Head of caudate nucleus (tissue), 42 donors: ENCODE measurements at places on chromosomes 4 and X.
A peak's percentile ranks its signal among the peaks of the same experiment; 100 is the strongest.

DNA sequence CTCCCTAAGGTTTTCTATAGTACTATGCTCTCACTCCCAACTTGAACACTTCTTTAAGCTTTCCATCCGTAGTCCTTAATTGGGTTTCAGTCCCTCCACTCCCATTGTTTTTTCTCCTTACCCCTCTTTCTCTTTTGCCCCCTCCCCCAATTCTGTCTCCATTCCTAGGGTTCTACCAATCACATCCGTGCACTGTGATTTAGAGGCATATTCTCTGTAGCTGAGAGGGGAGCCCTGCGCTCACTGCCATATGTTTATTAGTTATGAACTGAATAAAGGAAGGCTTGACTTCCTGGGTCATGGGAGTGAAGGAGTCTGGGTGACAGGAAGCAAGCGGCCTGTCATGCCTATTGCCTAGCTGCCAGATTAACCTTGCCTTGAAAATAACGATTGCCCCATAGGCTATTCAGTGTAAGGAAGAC, 471 bp downstream of the MCTS1 start:
- DNase-seq, result no peak

DNA sequence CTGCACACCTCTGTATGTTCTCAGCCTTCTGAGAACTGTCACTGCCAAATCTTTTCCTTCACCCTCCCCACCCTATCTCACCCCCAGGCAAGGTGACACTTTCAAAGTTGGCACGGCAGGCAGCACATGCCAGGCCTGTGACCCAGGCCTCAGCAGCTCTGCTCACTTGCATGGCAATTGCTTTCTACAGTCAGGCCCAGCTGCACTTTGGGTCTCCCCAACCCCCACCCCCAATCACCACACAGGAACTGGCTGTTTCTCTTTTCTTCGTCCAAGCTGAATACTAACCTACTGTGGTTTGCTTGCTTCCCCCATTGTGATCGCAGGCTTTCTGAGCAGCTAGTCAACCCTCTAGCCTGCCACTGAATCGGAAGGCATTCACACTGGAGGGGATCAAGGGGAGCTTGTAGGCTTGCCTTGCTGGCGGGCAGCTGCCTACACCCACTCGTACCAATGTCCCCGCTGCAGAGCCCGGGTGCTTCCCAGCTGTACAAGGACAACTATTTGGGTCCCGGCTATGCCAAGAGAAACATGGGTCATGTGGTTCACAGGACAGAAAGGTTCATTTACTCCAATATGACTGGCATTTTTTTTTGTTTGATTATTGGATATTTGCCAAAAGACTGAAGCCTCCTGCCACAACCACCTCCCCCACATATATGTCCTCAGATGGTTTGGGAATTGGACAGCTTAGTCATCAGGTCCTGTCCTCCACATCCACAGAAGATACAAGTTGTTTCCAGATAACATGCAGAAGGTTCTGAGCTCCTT, 28.1 kb downstream of the SLC25A43 start:
- DNase-seq, result peak; percentile 33

GRCh38 chr4:18405054-18405453, 383.5 kb upstream of the LCORL start:
- DNase-seq, result no peak

GRCh38 chr4:168925789-168926490, 84.1 kb downstream of the CBR4 start:
- no peak for DNase-seq

- no peak for DNase-seq
Observed at GRCh38 chr4:70714079-70714887, 7.5 kb upstream of the RUFY3 start.

- no peak for DNase-seq
Observed at GRCh38 chr4:5409972-5410618, 298.3 kb downstream of the EVC2 start.

DNA sequence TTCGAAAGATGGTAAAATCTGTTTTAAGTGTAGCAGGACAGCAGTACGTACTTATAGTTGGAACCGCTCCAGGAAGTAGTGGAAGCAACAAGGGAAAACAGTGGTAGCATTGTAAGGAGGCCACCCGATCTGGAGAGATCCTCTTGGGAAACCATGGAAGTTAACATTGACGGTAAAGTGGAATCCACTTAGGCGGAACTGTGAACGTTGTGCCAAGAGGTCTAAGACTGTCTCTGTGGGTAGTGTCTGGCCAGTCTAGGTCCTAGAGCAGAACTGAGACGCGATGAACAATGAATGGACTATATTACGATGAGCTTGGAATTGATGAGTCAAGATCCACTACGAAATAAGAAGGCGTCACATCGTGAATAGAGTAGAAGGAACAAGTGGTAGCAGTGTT, 124.0 kb downstream of the TENM3 start:
- no peak for DNase-seq

DNA sequence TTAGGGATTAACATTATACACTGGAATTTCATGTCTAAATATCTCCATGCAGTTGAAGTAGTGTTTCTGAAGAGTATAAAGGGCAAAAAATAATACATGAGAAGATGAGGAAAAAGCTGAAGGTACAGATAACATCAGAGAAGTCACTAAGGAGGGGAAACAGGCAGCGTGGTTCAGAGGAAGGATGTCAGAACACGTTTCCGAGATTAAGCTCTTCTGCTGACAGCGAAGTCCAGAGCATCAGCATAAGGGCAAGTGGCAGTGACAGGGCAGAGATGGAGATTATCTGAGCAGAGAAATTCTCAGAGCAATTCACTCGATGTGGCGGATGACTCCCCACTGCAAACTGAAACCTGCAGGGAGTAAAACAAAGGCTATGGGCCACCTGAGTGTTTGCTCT, 443.2 kb upstream of the FRG1 start:
- no peak for DNase-seq
